ENCODE measurements at places on chromosomes 3 and 15.

DNA sequence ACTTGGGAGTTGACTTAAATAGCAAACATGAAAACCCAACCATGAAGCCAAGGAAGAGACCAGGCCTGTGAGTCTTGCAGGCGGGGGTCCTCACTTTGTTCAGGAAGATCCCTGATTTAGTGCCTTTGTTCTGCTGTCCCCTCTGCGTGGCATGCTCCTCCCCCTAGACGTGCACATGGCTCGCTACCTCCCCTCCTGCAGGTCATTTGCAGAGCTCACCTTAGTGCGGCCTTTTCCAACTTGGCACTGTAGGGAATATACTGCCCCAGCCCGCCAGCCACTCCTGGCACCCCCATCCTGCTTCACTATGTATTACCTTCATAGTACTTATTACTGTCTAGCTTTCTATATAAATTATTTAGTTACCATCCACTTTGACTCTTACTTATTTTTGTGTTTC lies 18.3 kb downstream of the GXYLT2 start:
- no peak for DNase-seq

DNA sequence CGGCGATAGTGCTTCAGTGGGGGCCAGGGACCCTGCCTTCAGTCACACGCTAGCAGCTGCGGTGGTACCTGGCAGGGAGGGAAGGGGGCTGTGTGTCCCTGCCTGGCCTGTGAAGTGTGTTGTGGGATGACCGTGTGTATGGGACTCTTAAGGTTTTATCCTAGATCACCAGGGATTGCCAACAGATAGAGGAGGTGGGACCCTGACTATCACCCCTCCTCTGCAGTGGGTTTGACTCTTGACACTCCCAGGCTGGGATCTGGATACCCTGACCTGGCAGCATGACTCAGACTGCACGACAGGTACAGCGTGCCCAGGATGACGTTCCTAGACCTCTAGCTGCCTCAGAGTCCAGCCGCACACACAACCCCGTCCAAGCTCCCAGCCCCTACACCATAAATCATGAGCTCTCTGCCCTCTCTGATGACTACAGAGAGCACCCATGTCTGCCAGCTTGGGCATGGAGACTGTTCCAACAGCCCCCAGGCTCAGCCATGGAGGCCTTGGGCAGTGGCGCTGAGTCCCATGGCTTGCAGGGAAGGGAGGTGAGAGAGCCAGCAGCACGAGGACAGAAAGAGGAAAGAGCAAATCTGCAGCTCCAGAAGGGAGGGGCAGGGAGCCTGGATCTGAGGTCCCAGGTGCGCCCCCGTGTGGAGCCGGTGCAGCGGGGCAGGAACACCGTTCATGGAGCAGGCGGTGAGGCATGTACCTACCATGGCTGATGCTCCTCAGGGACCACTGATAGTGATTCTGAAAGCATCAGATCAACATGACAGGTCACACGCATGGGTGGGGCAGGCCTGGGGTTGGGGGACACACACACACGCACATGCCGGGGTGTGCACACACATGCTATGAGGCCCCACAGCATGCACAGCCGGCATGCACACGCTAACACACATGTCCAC lies 71.0 kb downstream of the ADAMTS7 start:
- DNase-seq: peak; percentile 89

DNA sequence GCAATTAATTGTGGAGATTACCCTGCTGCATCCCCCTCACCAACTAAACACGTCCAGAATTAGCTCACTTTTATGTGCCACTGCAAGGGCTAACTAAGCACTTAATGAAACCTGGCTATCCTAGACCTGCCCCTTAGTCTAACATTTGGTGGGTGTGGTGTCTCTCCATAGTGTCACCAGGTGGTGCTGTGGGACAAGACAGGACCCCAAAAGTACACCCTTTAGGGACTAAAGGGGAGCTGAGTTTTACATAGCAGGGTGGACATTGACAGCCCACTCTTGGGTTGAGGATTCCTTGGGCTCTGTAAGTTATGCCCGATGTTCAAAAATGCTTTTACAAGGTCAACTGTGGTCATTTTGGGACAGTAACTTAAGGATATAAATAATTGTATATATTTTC lies 5.7 kb downstream of the DUT start:
- peak; percentile 13 for DNase-seq

DNA sequence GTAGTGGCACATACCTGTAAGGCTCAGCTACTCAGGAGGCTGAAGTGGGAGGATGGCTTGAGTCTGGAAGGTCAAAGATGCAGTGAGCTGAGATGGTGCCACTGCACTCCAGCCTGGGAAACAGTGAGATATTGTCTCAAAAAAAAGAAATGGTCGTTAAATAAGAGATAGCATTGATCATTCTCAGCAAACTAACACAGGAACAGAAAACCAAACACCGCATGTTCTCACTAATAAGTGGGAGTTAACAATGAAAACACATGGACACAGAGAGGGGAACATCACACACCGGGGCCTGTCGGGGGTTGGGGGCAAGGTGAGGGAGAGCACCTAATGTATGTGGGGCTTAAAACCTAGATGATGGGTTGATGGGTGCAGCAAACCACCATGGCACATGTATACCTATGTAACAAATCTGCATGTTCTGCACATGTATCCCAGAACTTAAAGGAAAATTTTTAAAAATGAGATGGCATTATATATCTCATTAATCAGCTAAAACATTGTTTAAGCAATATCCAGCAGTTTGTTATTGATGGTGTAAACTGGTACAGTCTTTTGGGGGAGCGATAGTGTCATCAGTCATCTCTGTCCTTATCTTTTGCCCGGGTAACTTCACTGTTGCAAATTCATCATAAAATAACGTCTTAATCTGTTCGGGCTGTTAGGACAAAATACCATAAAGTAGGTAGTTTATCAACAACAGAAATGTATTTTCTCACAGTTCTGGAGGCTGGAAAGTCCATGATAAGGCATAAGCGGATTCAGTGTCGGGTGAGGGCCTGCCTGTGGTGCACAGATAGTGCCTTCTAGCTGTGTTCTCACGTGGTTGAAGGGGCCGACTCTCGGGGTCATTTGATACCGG lies 1.7 kb upstream of the MAN2A2 start:
- DNase-seq: peak; percentile 26

- no peak for DNase-seq
Measured at GRCh38 chr3:35705904-35706303, 66.6 kb downstream of the ARPP21 start.

- no peak for DNase-seq
Measured at GRCh38 chr3:4552811-4553210, 59.7 kb downstream of the ITPR1 start.

- peak; percentile 57 for DNase-seq
Measured at GRCh38 chr15:83283138-83283812, 1.2 kb downstream of the BNC1 start.

GRCh38 chr15:38895326-38896255 lies 331.0 kb upstream of the RASGRP1 start:
- no peak for DNase-seq

GRCh38 chr3:25655659-25656058 lies 9.0 kb downstream of the TOP2B start:
- DNase-seq: no peak

DNA sequence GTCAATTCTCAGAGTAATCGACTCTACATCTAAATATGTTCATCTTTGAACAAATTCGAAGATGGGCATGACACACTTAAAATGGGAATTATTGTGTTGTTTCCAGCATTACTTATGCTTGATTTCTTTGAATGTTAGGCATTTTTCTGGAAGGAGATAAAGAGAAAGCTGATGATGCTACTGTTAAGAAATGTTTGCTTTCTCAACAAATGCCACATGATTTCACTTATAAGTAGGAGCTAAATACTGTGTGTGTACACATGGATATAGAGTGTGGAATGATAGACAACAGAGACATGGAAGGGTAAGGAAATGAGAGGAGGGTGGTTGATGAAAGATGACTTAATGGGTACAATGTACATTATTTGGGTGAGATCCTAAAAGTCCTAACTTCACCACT lies 400.9 kb downstream of the TBL1XR1 start:
- DNase-seq: peak; percentile 81

DNA sequence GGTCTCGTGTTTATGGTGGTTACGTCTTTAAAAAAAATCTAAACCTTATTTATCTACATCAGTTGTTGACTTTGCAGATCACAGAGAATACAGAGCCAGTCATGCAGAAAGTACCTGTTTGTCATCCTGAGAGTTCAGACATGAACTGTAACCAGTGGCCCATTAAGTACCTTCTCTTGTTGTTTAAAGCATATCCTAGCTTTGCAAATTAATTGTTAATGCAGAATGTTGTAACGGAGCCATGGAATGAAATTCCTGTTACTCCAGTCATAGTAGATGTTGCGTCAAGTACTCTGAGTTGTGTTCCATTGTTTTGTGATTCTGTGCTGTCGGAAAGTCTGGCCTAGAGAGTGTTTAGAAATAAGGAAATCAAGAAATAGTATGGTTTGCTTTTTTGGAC lies 205.2 kb downstream of the RBMS3 start:
- peak; percentile 77 for DNase-seq

DNA sequence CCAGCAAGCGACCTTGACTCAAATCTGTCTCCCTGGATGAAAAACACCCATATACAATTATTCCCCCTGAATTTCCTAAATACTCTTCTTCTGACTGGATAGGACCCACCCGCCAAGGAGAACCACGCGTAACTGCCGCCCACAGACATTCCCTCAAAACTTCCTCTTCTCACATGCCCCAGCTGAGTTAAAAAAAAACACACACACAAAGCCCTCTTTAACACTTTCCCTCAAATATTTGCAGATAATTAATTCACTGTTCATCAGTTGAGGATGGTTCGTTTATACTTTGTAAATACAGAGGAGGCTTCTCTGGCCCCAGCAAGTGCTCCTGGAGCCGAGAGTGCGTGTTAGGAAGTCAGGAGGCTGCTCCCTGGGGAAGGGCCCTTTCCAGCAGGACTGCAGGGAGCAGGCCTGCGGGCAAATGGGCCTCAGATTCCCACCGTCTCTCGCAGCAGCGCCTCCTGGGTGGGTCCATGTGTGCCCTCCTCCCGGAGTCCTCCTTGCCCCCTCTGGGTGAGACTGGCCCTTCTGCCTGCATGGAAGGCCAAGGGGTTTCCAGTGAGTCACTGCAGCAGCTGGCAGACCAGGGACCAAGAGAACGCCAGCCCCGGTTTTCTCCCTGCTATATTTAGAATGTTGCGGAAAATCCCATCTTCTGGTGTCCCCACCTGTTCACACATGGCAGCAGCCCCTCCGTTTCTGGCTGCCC lies 46.8 kb downstream of the MGLL start:
- DNase-seq: peak; percentile 18

DNA sequence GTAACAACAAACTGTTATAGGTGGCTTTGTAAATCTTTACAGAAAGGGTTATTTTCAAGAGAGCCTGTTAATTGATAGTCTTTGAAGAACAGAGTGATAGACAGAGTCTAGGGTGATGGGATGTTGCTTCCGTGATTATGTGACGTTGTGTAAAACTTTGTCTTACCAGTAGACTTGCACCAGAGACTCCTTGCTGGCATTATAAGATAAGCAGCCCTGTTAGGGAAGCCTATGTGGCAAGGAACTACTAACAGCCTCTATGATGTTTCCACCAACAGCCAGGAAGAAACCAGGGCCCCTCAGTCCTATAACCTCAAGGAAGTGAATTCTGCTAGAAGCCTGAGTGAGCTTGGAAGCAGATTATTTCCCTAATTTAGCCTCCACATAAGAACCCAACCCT lies 18.9 kb downstream of the STT3B start:
- DNase-seq: no peak

- no peak for DNase-seq
Measured at GRCh38 chr15:52673312-52673711, 5.9 kb downstream of the ATOSA start.

DNA sequence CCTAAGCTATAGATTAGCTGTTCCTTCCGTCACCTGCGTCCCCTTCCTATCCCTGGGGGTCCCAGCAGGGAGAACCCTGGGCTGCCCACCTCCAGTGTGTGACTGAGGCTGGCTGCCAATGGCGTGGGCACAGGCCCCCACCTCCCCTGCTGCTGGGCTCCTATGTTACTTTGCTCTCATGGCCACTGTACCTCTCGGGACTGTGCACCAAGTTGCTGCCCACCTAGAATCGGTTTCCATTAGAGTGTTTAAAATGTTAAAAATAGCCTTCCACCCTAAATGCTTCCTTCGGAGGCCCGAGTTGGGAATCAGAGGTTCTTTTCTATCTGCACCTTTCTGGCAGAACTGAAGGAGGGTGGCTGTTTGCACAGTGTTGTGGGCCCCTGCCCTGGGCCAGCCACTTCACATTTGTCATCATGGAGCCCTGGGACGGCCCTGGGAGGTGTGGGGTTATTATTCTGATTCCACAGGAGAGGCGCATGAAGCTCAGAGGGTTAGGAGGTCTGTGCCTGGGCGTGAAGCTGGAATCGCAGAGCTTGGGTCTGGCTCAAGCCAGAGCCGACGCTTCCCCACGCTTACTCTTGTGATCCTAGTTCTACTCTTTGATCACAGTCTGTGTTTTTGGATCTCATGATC lies 29.1 kb downstream of the IRAK2 start:
- no peak for DNase-seq

- no peak for DNase-seq
Measured at GRCh38 chr3:126734106-126734723, 30.2 kb downstream of the CHCHD6 start.

- no peak for DNase-seq
Measured at GRCh38 chr15:25719101-25719985, 143.8 kb downstream of the ATP10A start.

DNA sequence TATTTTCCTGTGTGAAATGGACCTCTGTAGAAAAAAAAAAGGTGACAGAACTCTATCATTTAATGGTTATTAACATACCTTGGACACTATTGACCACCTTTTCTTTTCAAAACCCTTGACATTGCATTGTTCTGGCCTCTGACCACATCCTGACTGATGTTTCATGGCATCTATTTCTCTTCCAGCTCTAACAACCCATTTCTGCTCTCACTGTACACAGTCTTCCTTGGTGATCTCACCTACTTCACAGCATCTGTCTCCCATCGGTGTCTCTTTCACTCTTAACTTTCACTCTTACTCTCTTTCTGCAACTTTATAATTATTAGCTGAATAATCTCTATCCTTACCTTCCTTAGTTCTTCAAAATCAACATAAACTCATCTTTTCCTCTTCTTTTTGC lies 217.4 kb upstream of the CD96 start:
- DNase-seq: peak; percentile 41

- no peak for DNase-seq
Measured at GRCh38 chr3:126021702-126022101, 52.7 kb downstream of the ROPN1B start.

Data from DMS53 (cell line).